ENCODE measurements at places on chromosomes 11 and 22. TPM values are rescaled to one million over a fixed set of nuclear protein-coding genes. Genes with fewer than 3 reads are reported as not detected.

Gene CALCA
- not detected for total RNA-seq

GRCh38 chr11:101840704-101841103 lies 74.1 kb upstream of the CEP126 start:
- DNase-seq, result no peak

DNA sequence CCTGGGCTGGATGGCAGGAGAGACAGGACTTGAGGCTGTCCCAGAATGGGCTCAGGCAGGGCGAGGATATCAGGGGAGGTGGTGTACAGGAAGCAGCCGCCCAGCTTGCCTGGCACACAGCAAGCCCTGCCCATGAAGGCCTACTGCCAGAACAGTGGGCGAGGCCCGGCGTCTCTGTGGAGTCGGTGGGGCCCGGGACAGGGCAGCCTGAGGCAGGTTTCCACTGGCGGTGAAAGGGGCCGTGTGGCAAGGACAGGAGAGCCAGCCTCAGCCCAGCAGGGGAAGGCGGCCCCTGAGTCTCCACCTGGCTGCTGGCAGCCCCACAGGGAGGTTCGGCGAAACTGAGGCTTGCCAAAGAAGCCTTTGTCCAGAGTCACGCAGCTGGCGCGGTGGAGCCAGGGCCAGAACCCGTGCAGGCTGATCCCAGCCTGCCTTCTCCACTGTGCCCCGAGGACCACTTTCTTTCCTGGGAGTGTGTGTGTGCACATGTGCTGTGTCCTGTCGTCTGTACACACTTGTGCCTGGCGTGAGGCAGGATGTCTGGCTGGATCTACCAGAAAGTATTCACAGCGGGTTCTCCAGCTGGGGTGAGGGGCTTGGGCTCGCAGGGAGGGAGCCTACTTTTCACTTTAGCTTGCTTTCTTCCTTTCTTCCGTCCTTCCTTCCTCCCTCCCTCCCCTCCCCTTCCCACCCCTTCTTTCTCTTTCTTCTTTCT lies 1.2 kb downstream of the TSPO start:
- peak; percentile 66 for DNase-seq

DNA sequence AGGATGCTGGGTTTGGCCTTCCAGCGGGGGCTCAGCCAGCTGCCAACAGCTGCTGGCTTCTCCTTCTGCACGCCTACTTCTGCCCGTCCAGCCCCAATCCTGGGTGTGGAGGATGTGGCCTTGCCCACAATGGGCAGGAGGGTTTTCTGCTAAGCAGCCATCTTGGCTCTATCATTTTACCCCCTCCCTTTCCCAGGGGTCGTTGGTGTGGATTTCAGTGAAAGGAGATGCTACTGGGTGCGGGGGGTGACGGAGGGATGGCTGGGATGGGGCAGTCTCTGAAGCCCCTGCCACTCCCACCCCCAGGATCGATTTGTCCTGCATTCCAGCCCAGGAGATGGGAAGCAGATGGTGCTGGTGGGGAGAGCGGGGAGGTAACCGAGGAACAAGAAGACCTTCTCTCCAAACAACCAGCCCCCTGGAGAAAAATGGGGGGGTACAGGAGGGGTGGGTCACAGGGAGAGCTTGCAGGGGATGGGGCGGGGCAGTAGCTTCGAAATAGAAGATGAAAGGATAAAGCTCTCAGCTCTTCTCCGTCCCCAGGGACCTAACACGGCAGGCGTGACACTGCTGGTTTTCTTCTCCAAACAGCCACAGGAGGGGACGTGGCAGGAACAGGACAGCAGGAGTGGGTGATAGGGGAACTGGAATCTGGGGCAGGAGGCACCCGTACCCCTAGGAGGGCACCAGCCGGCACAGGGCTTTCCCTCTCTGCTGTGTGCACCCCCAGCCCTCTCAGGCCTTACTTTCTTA lies 68.9 kb downstream of the NECTIN1 start:
- DNase-seq, result no peak

DNA sequence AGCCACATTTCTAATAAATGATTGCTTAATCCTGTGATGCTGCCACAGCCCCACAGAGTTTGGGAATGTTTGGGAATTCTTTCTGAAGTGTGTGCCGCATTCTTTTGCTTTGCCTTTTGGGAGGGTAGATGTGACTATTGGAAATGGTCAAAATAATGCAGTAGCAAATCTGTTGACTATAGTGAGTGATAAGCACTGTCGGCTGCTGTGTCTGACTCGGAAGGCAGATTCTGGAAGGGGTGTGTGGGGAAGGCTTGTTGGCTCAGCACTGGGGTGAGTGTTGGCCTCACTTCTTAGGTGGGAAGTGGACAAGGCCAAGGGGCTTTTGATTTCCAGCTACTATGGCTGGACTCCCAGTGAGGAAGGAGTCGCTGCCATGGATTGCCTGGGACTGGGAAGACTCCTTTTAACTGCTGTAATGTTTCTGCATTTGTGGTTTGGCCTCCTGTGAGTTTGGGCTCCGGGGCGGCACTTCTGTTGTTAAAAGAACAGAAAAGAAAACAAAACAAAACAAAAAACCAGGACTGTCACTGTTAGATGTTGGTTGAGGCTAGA lies 20.1 kb downstream of the ZBTB16 start:
- DNase-seq, result no peak
